Astrocyte (in vitro differentiated cells and primary cell): ENCODE measurements at places on chromosomes 12 and 14. TPM values are rescaled to one million over a fixed set of nuclear protein-coding genes. Genes with fewer than 3 reads are reported as not detected.

LYZ gene
- 0.31 and 0.45 TPM in 2 replicates for total RNA-seq

DNA sequence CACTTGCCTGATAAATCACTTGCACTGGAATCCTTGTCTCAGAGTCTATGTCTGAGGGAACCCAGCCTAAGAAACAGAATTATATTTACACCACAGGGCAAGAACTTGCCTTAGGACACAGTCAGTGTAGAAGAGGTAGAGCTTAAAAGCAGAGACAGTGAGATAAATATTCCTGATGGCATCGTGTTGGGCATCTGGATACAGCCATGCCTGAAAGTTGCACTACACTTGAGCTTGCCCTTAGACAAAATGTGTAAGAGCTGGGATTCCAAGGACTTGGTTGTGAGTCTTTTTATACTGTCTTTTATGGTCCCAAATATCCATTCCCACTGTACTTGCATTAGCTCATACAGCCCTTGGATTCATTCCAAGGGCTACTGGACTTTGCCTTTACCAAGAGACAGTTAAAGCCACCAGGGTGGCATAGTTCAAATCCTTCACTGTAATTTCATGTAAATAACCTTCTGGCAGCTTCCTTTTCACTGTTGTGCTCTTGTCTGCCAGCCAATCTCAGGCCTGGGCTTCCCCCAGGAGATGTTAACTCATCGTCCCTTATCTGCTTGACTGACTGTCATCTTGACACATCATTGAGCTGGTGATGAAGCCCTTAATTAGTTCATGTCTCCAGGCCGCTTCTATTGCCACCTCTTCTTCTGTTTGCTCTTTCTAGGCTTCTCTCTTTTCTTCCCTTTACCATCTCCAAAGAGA lies 577.9 kb upstream of the TBX3 start:
- H3K27me3 ChIP-seq, result peaks cover under 1% of the 10 kb centered on the region
- no peak for DNase-seq
- H3K4me3 ChIP-seq, result no peak overlapping the region
- H3K4me1 ChIP-seq, result no peaks in the 10 kb centered on the region

GRCh38 chr12:29649722-29650121 lies 134.0 kb downstream of the TMTC1 start:
- H3K4me1 ChIP-seq, result no peaks in the 10 kb centered on the region
- H3K27ac ChIP-seq, result no peak overlapping the region
- H3K27me3 ChIP-seq, result no peaks in the 10 kb centered on the region
- no peak overlapping the region for H3K4me3 ChIP-seq
- DNase-seq, result no peak
- no peaks in the 10 kb centered on the region for H3K36me3 ChIP-seq

- no peak for DNase-seq
- peaks cover 8% of the 10 kb centered on the region for H3K4me1 ChIP-seq
- no peaks in the 10 kb centered on the region for H3K36me3 ChIP-seq
- no peaks in the 10 kb centered on the region for H3K27me3 ChIP-seq
- H3K27ac ChIP-seq, result no peak overlapping the region
Measured at GRCh38 chr12:113333877-113334785, 778 bp downstream of the SLC8B1 start.

- no peaks in the 10 kb centered on the region for H3K36me3 ChIP-seq
- no peak for DNase-seq
- peaks cover 6% of the 10 kb centered on the region for H3K4me1 ChIP-seq
- H3K27ac ChIP-seq, result no peak overlapping the region
- H3K4me3 ChIP-seq, result no peak overlapping the region
Measured at GRCh38 chr12:130829391-130830245, 9.4 kb downstream of the STX2 start.

IL31 gene
- total RNA-seq, result not detected in 2 replicates

- no peak for DNase-seq
- no peaks in the 10 kb centered on the region for H3K36me3 ChIP-seq
- H3K27ac ChIP-seq, result no peak overlapping the region
- H3K4me1 ChIP-seq, result peaks cover 6% of the 10 kb centered on the region
- H3K27me3 ChIP-seq, result no peaks in the 10 kb centered on the region
Measured at GRCh38 chr12:49355913-49356312, 9.2 kb downstream of the DNAJC22 start.

DNA sequence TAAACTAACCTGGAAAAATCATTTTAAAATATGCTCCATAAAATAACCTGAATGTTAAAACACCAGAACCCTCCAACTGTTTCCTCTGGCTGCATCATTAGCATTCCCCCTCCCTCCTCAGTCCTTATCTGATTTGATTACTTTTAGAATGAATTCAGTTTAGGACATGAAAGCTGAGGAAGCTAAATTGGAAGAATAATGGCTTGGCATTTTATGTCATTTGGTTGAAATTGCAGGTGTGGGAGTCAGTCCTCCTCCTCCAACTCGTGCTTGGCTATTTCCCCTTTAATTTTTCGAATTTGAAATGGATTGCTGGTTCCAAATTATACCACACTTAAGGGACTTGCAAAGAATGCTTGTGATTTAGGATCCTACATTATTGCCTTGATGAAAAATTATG lies 473.0 kb upstream of the STXBP6 start:
- no peaks in the 10 kb centered on the region for H3K36me3 ChIP-seq
- no peaks in the 10 kb centered on the region for H3K4me1 ChIP-seq
- H3K4me3 ChIP-seq, result no peak overlapping the region
- H3K27ac ChIP-seq, result no peak overlapping the region
- DNase-seq, result no peak
- no peaks in the 10 kb centered on the region for H3K27me3 ChIP-seq

PZP gene
- total RNA-seq, result not detected in 2 replicates

ETFRF1 gene
- 6.7 and 9.2 TPM in 2 replicates for total RNA-seq

RNASE7 gene
- 0.19 TPM in 1 of 2 replicates, not detected in the other for total RNA-seq

ADSS1 gene
- 4.4 and 5.8 TPM in 2 replicates for total RNA-seq

SLC25A3 gene
- 653 and 660 TPM in 2 replicates for total RNA-seq

DNA sequence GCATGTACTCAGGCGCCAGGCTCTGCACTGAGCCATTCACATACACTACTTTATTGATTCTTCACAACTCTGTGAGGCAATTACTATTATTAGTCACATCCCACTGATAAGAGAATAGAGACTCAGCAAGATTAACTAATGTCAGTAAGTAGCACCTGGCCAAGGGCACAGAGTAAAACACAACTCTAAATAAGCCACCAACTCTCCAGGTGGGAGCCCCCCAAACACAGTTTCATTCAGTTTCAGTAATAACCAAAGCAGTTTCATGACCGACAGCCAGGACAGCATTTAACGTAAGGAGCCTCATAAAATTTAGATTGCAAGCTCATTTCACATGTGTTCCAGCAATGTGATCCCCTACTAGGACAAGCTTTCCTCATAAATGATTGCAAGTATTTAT lies 323.1 kb upstream of the CCDC196 start:
- DNase-seq, result no peak
- H3K27ac ChIP-seq, result no peak overlapping the region
- H3K4me3 ChIP-seq, result no peak overlapping the region
- no peaks in the 10 kb centered on the region for H3K4me1 ChIP-seq
- H3K27me3 ChIP-seq, result no peaks in the 10 kb centered on the region

GRCh38 chr12:113898466-113898865 lies 67.7 kb downstream of the RBM19 start:
- H3K36me3 ChIP-seq, result no peaks in the 10 kb centered on the region
- H3K27me3 ChIP-seq, result no peaks in the 10 kb centered on the region
- no peak for DNase-seq
- H3K27ac ChIP-seq, result no peak overlapping the region

GRCh38 chr12:17214929-17215328 lies 609.0 kb upstream of the LMO3 start:
- H3K4me3 ChIP-seq, result no peak overlapping the region
- H3K4me1 ChIP-seq, result no peaks in the 10 kb centered on the region
- no peaks in the 10 kb centered on the region for H3K36me3 ChIP-seq
- DNase-seq, result no peak
- H3K27ac ChIP-seq, result no peak overlapping the region
- H3K27me3 ChIP-seq, result no peaks in the 10 kb centered on the region

- H3K4me1 ChIP-seq, result no peaks in the 10 kb centered on the region
- no peak overlapping the region for H3K27ac ChIP-seq
- no peak for DNase-seq
- H3K27me3 ChIP-seq, result peaks cover 5% of the 10 kb centered on the region
- H3K4me3 ChIP-seq, result no peak overlapping the region
- H3K36me3 ChIP-seq, result no peaks in the 10 kb centered on the region
Measured at GRCh38 chr12:593396-594270, 69.6 kb downstream of the NINJ2 start.

- DNase-seq, result peak; percentile 69
- H3K27me3 ChIP-seq, result no peaks in the 10 kb centered on the region
- H3K36me3 ChIP-seq, result no peaks in the 10 kb centered on the region
- H3K4me1 ChIP-seq, result peaks cover 18% of the 10 kb centered on the region
- no peak overlapping the region for H3K27ac ChIP-seq
Measured at GRCh38 chr12:51621156-51621922, 30.3 kb downstream of the SCN8A start.

GRCh38 chr12:27277846-27278260 lies 33.8 kb downstream of the STK38L start:
- peaks cover 35% of the 10 kb centered on the region for H3K4me1 ChIP-seq
- peak overlapping the region; percentile 29 for H3K27ac ChIP-seq
- H3K27me3 ChIP-seq, result no peaks in the 10 kb centered on the region
- DNase-seq, result peak; percentile 96

GRCh38 chr12:113910751-113911272 lies 55.3 kb downstream of the RBM19 start:
- H3K4me1 ChIP-seq, result no peaks in the 10 kb centered on the region
- no peak overlapping the region for H3K27ac ChIP-seq
- no peaks in the 10 kb centered on the region for H3K27me3 ChIP-seq
- peaks cover 13% of the 10 kb centered on the region for H3K36me3 ChIP-seq

DNA sequence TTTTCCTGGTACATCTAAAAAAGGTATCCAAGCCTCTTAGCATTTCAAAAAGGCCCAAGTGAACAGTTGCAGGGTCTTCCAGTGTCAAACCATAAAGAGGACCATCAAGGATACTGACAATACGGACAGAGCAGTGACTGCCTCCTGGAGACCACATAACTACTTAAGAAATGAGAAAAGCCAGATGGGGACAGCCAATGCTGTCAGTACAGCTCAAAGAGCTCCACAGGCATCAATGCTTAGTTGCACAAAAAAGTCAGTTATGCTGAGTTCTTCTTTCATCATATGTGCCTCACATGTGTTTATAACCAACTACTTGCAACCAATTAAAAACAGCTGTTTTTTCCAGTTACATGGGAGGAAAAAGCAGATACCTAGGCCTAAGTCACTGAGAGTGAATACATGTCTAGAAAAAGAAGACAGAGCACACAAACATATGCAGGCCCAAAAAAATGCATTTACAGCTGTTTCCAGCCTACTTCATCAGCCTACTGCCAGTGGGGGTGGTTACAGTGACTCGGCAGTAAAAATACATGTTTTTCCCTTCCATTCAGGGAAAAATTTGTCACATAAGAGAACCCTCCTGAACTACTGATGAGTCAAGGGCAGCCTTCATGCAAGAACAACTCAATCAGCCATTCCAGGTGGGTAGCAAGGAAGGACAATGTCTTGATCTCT lies 84.0 kb downstream of the DCAF5 start:
- H3K36me3 ChIP-seq, result peaks cover 9% of the 10 kb centered on the region
- DNase-seq, result peak; percentile 81
- peaks cover 9% of the 10 kb centered on the region for H3K4me1 ChIP-seq
- no peak overlapping the region for H3K4me3 ChIP-seq

SLC7A7 gene
- 13.3 and 14.3 TPM in 2 replicates for total RNA-seq

DNA sequence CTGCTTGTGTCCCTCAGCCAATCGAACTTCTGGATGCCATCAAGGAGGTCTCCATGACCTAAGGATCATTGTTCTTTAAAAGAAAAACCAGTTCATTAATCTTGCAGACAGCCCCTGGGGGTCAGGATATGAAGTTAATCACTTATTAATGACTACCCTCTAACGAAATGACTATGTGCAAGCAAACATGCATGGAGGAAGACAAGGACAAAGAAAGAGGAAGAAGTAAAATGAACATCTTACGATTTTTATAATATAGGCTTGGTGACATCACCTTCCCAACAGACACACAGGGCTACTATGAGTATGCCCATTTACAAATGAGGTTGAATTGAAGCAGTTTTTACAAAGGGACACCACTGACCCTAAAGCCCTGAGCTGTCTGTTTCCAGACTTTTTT lies 111.1 kb upstream of the AMIGO2 start:
- H3K27ac ChIP-seq, result peak overlapping the region; percentile 48
- no peak overlapping the region for H3K4me3 ChIP-seq
- no peaks in the 10 kb centered on the region for H3K36me3 ChIP-seq
- no peak for DNase-seq
- peaks cover 34% of the 10 kb centered on the region for H3K4me1 ChIP-seq

DNA sequence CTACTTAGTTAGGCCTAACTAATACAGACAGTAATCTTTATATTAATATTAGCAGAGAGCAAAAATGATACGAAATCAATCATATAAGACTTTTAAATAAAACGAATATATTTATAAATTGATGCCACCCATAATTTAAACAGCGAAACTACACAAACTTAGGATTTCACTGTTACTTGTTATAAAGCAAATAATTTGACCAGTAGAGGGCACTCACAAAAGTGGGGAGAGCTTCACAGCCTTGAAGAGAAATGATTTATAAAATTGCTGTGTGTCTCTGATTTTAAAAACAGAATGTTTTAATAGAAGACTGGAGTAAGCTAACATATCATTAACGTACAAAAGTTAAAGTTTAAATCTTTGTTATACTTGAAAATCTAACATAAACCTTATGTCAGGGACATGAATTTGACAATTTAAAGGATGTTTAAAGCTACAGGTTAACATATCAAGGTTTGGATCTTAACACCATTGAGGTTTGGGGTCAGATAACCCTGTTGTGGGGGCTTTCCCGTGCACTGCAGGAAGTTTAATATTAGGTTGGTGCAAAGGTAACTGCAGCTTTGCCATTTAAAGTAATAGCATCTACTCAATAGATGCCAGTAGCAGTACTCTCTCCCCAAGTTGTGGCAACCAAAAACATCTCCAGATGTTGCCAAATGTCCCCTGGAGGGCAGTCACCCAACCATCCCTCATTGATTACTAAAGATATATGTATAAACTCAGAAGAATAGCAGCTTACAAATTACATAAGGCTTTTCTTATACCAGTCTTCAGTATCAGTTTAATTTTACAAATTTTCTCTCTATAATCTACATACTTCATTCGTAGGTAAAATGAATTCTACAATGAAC lies 9.3 kb downstream of the KRAS start:
- peaks cover 2% of the 10 kb centered on the region for H3K4me1 ChIP-seq
- H3K4me3 ChIP-seq, result no peak overlapping the region
- H3K36me3 ChIP-seq, result peaks cover 10% of the 10 kb centered on the region
- peak; percentile 30 for DNase-seq
- H3K27me3 ChIP-seq, result no peaks in the 10 kb centered on the region
- H3K27ac ChIP-seq, result no peak overlapping the region

FITM1 gene
- total RNA-seq, result 0.25 TPM in 1 of 2 replicates, not detected in the other

KSR2 gene
- total RNA-seq, result 0.19 and 0.98 TPM in 2 replicates
